ENCODE measurements at places on chromosomes 1 and 21.

- no peak for DNase-seq
These were observed 32.6 kb downstream of the GRIK3 start for GRCh38 chr1:37001703-37002102.

DNA sequence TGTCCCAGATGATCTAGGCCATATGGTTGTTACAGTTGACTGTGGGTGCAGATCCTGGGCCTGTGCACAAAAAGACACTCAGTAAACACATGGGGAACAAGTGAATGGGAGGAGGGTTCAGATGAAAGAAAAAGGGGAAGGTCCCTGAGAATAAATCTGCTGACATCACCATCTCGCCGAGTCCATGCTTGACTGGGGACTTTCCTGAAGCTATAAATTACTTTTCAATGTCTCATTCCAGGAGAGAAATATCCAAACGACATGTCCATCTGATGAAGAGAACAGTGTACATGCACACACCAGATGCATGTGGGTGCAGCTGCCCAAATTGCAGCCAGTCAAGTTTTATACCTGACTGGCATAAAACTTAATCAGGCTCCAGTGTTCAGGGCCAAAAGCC, 109.0 kb downstream of the HIVEP3 start:
- DNase-seq: no peak

GRCh38 chr1:13893409-13893821, 193.4 kb downstream of the PRDM2 start:
- no peak for DNase-seq

- DNase-seq: no peak
These were observed 30.5 kb downstream of the LHX4 start for GRCh38 chr1:180260541-180260940.

DNA sequence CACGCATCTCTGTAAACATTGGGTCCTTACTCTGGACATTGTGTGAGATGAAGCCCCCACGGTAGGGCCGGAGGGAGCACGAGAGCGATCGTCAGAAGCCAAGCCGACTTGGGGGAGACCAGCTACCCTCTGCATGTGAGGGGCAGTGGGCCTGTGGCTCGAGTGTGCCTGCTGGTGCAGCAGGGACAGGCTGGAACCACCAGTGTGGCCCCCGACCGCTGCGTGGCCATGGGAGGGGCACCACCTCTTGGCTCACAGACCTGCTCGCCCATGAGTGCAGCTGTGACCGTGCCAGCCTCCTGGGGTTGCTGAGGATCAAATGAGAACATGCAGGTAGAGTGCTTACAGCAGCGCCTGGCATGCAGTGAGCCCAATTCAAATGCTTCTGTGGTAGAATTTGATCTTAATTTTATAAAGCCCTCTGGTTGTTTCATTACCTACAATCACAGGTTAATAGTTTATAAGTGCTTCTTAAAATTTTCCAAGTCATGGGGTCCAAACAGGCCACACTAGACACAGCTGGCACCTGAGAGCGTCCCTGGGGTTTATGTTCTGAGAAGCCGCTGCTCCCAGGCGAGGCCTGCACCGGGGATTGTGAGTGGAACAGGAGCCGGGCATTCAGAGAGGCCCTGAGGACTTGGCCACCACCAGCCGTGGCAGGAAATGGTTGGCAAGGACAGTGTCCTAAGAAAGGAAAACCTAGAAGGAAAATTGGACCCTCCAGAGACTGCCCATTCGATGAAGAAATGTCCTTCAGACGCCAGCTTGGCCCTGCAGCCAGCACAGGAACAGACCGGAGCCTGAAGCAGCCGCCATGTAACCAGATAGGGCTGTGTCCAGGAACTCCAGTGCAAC, 22.6 kb upstream of the ADARB1 start:
- no peak for DNase-seq

DNA sequence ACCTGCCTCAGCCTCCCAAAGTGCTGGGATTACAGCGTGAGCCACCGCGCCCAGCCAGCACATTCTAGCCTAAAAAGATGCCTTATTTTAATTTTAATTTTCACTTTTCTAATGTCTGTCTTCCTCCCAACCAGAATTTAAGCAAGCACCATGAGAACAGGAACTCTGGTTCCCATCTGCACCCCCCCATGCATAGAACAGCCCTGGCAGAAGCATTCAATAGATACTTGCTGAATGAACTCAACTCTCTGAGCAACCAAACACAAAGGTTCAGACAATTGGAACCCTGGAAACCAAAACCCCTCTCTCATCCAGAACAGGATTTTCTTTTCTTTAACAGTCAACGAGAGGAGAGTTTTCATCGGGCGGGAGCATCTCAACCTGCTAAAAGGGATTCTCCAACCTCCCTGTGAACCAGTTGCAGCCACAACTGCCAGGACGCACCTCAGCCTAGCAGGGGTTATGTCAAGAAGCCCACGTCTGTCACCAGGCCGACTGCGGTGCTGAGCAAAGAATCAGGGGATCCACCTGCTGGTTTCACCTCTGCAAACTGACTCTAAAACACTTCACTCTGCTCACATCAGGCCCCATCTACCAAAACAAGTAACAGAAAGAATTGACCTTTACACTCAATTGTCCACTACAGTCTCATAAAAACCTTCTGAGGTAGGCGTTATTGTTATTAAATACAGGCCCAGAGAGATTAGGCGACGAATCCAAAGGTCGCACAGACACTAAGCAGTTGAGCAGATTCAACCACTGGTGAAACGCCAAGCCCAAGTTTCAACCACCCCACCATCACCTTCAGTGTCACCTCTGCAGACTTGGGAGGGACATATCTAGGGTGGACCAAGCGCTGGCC, 1.7 kb downstream of the KIAA2013 start:
- no peak for DNase-seq

GRCh38 chr1:92481971-92482664, 4.6 kb downstream of the GFI1 start:
- no peak for DNase-seq

All from central memory CD4-positive, alpha-beta T cell (primary cell).